ENCODE measurements at places on chromosomes 16 and 17. TPM values are rescaled to one million over a fixed set of nuclear protein-coding genes. Genes with fewer than 3 reads are reported as not detected.

GRCh38 chr16:57759541-57760356 is 24.2 kb downstream of the KATNB1 start:
- DNase-seq = no peak

GRCh38 chr16:15856901-15857698 is at the start of gene MYH11:
Gene MYH11 (minus strand): TSS chr16:15857028. CDS start chr16:15838252, 18,776 bp downstream.
- DNase-seq = no peak

DNA sequence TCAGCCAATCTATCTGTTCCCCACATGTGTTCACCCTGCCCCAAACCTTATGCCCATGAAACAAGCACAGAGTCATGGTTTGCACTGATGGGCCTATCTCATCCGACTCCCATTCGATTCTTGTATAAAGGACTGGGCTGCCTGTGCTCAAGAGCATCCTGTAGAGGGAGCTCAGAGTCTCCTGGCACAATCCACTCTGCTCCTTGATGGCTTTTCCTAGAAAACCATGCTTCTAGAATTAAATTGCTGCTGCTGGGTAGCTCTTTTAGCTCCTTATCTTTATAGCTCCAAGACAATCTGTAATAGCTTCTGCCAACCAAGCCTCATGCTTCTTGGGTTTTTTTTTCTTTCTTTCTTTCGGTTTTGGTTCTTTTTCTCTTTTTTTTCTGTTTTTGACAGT is 9.7 kb downstream of the ZNF19 start:
- no peak for DNase-seq

DNA sequence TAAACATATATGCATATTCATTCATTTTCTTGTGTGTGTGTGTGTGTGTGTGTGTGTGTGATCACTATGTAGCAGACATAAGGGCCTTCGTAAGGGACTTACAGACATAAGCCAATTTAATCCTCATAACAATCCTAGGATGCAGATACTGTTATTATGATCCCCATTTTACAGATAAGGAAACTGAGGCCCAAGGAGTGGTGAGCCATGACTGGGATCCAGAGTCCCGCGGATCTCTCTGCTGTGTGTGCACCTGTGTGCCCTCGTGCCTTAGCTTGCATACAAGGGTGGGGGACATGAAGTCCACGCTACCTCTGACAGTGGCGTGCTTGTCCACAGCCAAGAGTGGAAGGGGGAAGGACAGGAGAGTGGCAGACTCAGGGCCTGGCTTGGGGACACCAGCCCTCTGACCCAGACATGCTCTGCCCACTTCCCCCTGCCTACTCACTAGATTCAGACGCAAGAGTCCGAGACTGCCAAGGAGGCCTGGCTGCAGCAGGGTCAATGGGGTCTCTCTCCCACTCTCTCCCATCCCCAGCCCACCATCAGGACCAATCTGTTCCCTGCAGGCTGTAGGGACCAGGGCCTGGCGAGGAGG is 9.8 kb upstream of the SMTNL2 start:
- DNase-seq = no peak

- no peak for DNase-seq
Observed at GRCh38 chr17:7025245-7025644, 2.4 kb downstream of the BCL6B start.

DNA sequence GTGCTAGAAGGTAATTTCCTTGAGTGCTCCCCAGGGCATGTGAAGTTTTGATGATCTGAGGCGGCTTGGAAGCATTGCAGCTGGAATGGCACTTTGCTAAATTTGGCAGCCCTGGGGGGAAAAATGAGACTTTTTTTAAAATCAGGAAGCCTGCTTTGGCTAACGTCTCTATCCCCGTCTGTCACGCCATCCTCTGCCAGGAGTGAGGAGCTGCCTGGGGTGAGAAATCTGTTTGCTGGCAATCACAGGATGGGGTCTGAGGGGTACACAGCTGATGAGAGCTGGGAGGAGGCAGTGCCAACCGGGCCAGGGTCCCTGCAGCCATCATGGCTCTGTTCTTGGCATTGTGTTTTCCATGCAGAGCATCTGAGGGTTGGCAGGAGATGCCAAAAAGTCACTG is 2.0 kb downstream of the ABCC12 start:
- DNase-seq = no peak

TNK1 gene
- total RNA-seq = 5.6 TPM

TMEM114 gene
- total RNA-seq = not detected

GRCh38 chr16:58859958-58860669 is 126.0 kb upstream of the GOT2 start:
- DNase-seq = no peak

GRCh38 chr17:74295625-74296547 is 21.9 kb downstream of the DNAI2 start:
- no peak for DNase-seq

DNA sequence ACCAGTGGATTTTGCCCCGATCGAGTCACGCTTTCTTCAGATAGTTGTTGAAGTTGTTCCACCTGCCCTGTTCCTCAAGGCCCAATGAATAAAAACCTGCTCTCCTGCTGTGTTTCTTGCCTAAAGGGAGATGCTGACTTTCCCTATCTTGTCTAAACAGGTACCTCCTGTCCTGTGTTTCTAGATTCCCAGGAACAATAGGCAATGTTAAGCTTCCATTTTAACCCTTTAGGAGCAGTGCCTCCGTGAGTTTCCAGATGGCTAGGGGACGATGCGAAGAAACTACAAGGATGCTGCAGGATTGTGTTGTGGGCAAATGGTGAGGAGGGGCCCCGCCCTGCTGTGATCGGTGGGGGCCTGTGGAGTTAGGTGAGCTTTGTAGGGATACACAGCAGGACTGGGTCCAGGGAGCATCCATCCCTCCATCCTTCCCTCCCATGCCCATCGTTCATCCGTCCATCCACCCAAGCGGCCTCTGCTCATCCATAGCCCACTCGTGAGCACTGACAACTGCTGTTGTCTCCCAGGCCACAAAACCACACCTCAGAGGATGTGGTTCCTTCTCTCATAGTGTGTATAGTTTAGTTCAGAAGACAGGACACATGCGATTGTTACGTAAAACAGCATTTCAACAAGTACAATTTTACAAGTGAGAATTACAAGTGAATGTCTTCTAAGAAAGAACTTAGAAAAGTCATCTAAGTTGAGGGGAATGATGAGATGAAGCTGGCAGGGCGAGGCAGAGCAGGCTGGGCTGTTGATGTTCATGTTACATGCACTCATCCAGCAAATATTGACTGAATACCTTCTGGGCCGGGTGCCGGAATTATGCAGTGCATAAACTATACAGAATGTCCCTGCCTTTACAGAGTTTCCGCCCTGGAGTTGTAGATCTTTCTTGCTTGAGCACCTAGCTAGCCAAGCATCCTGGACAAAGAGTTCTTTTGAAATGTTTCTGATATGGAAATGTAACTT is 5.2 kb downstream of the ARSG start:
- DNase-seq = peak; percentile 16

DNA sequence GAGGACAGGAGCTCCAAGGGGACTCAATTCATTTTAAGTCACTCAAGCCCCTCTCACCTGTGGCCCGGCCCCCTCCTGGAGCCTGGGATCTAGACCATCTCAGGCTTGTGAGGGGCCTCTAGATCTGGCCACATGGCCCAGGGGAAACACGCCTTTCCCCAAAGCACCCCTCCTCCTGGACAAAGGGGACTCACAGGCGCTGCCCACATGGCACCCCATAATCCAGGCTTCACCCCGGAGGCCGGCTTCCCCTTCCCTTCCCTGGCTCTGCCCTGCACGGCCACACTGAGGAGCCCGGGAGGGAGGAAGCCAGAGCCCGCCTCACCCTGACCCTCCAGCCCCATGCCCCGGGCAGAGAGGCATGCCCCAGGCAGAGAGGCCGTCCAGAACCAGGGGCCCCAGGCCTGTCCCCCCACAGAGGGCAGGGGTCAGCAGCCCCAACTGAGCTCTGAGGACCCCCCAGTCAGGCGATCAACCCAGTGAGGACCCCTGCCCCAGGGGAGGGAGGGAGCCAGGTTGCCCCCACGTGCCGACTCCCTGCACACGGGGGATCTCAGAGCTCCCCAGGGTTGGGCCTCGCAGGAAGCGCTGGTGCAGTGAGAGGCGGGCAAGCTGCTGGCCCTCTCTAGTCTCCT is 10.9 kb downstream of the HS3ST6 start:
- DNase-seq = no peak

DNA sequence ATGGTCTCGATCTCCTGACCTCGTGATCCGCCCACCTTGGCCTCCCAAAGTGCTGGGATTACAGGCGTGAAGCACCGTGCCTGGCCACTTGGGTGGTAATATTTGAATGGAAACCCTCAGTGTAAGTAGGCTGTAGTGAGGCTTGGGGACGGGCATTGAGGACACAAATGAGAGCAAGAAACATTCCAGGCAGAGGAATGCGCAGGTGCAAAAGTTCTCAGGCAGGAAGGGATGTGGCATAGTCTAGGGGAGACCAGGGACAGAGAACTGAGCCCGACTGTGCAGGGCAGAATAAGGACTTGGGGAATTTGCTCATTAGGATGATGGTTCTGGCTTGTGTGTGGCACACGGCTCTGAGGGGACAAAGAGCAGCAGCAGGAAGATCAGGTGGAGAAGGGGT is 54.8 kb downstream of the GRB2 start:
- DNase-seq = no peak

DNA sequence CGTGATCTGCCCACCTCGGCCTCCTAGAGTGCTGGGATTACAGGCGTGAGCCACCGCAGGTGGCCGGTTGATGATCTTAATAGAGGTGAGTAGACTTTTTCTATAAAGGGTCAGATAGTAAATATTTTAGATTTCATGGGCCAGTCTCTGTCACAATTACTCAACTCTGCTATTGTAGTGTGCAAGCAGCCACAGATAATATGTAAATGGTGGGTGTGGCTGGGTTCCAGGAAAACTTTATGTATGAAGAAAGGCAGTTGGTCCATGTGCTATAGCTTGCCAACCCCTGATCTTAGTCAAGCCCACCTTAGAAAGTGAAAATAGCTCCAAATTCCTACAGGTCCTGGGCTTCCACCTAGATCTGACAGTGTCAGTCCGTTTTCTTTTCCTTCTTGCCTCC is 94.9 kb upstream of the PMFBP1 start:
- no peak for DNase-seq

- no peak for DNase-seq
Observed at GRCh38 chr16:10242916-10243315, 60.7 kb upstream of the GRIN2A start.

GRCh38 chr17:76909971-76910760 is 42.0 kb downstream of the MGAT5B start:
- no peak for DNase-seq

EZH1 gene
- 26.5 TPM for total RNA-seq

EME2 gene
- total RNA-seq = 35.7 TPM

- DNase-seq = no peak
Observed at GRCh38 chr16:27273330-27273669, 4.7 kb upstream of the NSMCE1 start.

CD300A gene
- 1.3 TPM for total RNA-seq

LGALS9B gene
- total RNA-seq = not detected

DNA sequence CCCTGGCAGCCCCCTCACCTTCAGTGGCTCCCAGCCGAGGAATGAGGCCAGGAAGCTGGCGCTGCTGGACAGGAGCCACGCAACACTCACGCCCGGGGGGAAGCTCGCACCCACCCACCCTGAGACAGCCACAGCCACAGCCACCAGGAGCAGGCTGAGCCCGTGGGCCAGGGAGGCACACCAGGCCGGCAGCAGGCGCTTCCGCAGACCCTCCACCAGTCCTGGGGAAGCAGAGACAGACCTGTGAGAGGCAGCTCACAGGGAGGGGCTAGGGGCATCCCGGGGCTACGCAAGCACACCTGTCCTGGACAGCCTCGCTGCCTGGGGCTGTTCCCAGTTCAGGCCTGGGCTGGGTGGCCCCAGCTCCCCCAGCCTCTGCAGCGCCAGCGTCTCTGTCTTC is 41.9 kb downstream of the PKD1 start:
- no peak for DNase-seq

DNA sequence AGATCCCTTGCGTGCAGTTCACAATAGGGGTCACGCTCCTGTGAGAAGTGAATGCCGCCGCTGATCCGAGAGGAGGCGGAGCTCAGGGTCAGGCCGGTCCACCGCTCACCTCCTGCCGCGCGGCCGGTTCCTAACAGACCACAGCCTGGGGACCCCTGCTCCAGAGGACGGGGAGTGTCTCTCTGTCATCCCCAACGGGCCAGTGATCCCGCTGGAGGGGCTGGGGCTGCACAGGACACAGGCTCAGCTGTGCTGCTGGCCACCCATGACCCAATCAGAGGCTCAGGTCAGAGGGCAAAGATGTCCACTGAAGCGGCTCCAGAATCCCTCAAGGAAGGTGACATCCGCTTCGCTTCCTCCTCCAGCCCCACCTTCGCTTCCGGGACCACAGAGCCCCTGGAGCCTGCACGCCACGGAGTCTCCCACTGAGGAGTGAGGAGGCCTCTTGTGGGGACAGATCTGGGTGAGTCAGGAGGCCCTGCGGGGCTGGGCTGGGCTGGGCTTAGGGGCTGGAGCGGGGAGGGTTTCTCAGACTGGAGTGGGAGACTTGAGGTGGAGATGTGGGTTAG is 115.4 kb downstream of the METRNL start:
- no peak for DNase-seq

- no peak for DNase-seq
Observed at GRCh38 chr16:85755929-85756768, 5.3 kb upstream of the C16orf74 start.

ZACN gene
- 9.7 TPM for total RNA-seq

DNA sequence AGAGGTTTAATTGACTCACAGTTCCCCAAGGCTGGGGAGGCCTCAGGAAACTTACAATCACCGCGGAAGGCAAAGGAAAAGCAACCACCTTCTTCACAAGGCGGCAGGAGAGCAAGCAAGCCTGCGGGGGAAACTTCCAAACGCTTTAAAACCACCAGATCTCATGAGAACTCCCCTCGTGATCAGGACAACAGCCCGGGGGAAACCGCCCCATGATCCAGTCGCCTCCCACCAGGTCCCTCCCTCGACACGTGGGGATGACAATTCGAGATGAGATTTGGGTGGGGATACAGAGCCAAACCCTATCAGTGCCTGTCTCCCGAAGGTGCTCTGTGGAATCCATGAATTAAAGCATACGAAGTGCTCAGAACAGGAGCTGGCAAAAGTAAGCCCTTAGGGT is 43.9 kb upstream of the ABR start:
- DNase-seq = no peak

DNA sequence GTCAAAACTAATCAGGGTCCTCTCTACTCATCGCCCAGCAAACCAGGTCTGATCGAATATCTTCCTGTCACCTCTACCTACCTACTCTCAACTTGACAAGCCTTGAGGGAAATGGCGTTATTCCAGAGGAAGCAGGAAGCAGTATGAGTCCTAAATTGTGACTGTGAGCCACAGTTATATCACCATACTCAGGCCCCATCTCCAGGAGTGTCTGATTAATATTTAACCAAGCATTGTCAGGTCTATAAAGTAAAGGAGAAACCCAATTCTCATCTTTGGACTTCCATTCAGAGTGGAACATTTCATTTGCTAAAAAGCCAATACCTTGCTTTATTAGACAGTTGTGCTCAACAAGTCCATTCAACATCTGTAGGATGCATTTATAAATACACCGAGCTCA is 17.8 kb upstream of the CLEC3A start:
- DNase-seq = no peak
